GM19239 (cell line): ENCODE measurements at places on chromosomes 4 and X.

DNA sequence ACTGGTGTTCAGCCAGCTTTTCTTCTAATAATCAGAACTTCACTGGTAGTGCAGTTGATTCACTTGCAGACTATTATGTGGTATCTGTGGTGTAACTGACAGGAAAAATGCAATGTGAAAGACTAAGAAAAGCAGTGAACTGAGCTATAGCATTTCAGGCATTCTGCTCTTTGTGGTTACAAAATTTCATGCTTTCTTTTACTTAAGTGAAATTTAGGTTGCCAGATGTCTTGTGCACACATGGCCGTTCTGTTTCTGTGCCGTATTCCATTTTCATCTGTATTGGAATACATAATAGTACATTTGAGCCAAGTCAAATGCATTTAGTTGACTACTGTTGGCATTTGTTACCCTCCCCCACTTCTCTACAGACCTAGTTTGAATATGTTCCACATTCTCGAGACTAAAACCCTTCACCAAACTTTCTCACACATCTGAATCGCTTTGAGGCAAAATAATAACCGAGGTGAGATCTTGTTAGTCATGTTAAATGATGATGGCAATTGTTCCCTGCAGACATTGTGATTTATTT is 8.2 kb downstream of the RTL3 start:
- DNase-seq: no peak

DNA sequence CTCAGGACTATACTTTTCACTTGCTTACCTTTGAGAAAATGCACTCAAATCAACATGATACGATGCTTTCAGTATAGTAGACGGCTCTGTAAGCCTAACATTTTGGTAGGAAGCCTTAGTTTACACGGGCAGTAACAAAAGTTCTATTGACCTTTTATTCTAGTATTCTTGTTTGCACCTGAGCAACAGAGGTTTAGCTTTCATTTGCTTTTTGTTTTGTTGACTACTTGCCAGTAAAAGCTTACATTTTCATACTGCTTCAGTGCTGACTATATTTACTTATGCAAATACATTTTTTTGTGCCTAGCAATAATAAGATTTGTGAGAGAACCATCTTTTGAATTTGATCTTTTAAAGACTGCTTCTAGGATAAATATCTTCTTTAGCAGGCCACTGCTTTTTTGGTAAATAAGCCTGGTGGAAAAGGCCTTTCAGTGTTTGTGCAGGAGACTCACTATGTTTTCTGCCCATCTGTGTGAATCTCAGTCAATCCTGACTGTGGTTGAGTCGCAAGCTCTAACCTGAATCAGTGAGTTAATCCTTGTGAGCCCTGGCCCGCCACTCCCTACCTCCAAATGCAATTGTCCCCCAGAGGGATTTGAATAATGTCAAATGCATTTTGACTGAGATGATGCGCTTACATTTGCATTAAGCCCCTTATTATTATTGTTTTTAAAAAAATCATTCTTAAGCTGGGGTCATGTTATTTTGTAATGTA is 21.9 kb downstream of the FHIP1A start:
- DNase-seq: no peak

- DNase-seq: no peak
Measured at GRCh38 chr4:161664740-161665139, 499.1 kb downstream of the FSTL5 start.

DNA sequence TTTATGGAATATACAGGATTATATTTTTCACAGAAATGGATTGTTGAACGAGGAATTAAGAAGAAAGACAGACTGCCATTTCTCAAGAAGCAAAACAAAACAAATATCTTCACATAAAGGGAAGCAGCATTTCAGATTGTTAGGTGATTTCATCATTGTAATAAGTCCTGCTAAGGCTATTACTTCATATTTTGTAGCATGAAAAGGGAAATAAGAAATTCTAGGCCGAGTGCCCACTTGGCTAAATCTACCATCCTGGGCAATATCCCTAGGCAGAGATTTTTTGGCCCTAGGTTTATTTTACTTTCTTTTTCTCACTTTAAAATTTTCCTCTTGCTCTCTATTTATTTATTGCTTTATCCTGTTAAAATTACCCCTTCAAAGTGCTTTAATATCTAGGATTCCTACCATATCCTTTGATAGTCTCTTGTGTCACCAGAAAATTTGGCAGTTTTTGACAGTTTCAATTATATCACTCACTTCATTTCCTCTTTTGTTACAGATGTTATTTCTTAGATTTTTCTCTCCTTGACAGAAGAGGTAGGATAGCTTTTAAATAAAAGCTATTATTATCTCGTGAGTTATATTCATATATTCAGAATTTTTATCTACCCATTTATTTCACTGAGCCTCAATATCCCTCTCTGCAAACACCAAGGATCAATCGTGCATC is 142.3 kb downstream of the PDGFC start:
- no peak for DNase-seq

DNA sequence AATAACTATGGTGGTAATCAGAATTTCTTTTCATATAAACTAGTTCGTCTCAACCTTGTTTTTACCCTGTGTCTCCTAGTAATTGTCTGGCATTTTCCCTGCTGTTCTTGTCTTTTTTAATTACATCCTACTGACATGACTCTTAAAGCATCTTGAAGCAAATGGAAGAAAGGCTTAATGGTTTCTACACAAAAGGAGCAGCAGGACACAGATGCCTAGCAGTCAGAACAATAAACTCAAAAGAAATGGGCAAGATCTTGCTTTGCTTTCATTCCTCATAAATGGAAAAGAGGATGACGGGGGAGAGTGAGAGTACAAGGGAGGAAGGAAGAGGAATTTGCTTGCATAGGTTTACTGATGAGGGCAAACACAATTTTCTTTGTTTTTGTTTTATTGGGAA is 293.2 kb upstream of the EMCN start:
- DNase-seq: no peak

DNA sequence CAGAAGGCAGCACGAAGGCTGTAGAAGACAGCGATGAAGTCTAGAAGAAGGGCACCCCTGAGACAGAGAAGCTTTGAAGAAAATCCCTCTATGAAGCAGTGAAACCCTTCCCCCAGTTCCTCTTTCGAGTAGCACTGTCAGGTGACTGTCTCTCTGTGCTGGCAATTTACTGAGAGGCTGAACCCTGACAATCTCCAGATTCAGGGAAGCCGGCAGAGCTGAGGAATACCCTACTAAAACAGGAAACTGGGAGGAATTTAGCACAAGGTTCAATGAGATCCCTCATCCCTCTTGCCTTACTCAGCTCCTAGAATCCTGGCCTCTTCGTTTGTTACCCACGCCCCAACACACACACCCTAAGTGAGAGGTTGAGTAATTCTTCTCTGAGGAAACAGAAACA is 239.7 kb upstream of the NOCT start:
- peak; percentile 4 for DNase-seq

- DNase-seq: no peak
Measured at GRCh38 chrX:72081605-72082320, 50.0 kb downstream of the RTL5 start.

GRCh38 chr4:150580306-150580705 is 1.6 kb upstream of the MAB21L2 start:
- no peak for DNase-seq

GRCh38 chrX:153475271-153475670 is 4.9 kb upstream of the HAUS7 start:
- DNase-seq: no peak

GRCh38 chr4:133186845-133187244 is 37.8 kb downstream of the PCDH10 start:
- no peak for DNase-seq
